DMS53 (cell line): ENCODE measurements at places on chromosomes 16 and 17.
A peak's percentile ranks its signal among the peaks of the same experiment; 100 is the strongest.

GRCh38 chr16:66851166-66851964, 7.2 kb downstream of the CA7 start:
- DNase-seq = no peak

- DNase-seq = peak; percentile 16
These were observed 2.5 kb upstream of the ABCC12 start for GRCh38 chr16:48158296-48158695.

GRCh38 chr17:5809056-5809455, 224.7 kb upstream of the NLRP1 start:
- DNase-seq = no peak

- no peak for DNase-seq
These were observed 4.8 kb upstream of the LPO start for GRCh38 chr17:58233543-58233942.

DNA sequence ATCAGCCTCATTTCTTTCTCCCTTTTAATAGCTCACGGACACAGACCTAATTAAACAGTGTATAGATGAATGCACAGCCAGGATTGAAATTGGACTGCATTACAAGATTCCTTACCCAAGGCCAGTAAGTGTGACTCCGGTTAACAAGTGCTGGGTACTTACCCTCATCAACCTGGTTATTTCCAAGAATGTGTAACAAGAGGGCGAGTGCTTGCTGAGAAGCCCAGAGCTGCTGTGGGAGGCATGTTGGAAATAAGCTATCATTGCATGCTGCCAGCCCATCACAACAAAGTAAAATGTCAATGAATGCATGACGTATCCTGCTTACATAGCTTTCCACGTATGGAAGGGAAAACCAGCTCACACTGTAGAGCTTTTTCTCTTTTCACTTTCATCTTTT, 19.5 kb downstream of the LYRM1 start:
- DNase-seq = no peak

GRCh38 chr17:1390432-1391367, 9.3 kb downstream of the YWHAE start:
- no peak for DNase-seq

- peak; percentile 28 for DNase-seq
These were observed 621 bp upstream of the CSHL1 start for GRCh38 chr17:63911657-63912100.

- no peak for DNase-seq
These were observed at the start of gene IGSF6 for GRCh38 chr16:21652453-21652852. IGSF6 (minus strand) TSS chr16:21652608; CDS start chr16:21652598, 10 bp downstream.

GRCh38 chr17:67066717-67067116, 22.4 kb downstream of the CACNG1 start:
- DNase-seq = no peak

DNA sequence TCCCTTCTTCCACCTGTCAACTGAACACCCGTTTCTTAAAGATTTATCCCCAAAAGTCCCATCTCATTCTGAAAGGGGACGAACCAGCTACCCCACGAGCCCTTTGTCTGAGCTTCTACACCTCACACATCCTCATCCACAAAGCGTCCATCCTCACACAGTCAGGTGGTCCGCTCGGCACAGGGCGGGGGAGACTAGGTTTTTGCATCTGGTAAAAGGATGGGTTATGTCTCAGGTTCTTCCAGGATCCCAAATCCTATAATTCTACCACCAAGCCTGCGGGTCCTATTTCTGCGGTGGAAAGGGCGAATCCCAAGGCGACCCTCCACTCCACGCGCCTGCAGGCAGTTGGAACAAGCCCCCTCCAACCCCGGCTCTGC, 458 bp downstream of the GFOD2 start:
- DNase-seq = peak; percentile 38

DNA sequence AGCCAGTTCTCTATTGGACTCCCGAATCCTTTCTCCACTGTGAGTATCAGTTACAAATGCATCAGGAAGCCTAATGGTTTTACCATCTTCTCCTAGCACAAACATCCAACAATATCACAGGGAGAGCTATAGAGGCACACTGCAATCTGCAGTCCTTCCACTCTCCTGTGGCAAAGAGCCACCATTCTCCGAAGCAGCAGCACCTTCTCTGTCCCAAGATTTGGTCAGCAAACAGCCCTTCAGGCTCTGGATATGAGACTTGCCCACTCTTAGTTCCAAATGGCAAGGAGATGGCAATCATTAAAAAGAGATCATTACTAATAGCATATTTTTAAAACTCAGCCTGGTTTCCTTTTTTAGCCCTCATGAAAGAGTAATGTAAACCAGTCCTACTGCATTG, 223.4 kb downstream of the HS3ST3A1 start:
- no peak for DNase-seq

GRCh38 chr16:87956098-87956364, 4.8 kb downstream of the BANP start:
- DNase-seq = no peak

- no peak for DNase-seq
These were observed 139.8 kb downstream of the PARN start for GRCh38 chr16:14490235-14490634.

GRCh38 chr16:22333457-22333994, 36.3 kb downstream of the POLR3E start:
- DNase-seq = no peak

DNA sequence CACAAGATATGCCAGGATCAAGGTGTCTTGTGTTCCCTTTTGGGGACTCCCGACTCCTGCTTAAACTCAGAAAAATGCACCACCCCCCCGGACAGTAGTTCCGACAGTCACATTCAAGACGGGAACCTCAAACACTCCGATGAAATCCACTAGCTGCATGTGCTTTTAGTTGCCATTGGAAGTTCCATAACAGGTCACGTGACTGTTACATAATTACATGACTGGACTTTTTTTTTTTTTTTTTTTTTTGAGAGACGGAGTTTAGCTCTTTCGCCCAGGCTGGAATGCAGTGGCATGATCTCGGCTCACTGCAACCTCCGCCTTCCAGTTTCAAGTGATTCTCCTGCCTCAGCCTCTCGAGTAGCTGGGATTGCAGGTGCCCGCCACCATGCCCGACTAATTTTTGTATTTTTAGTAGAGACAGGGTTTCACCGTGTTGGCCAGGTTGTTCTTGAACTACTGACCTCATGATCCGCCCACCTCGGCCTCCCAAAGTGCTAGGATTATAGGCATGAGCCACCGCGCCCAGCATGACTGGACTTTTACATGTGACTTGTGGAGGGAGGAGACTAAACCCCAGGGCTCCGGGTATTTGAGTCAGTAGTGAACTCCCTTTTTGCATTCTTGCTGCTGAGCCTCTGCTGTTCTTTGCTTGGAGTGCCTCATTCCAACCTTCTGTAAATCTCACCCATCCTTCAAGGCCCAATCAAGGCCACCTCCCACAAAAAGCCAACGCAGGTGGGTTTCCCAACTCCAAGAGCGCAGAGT, 1.6 kb downstream of the SIRT7 start:
- no peak for DNase-seq

DNA sequence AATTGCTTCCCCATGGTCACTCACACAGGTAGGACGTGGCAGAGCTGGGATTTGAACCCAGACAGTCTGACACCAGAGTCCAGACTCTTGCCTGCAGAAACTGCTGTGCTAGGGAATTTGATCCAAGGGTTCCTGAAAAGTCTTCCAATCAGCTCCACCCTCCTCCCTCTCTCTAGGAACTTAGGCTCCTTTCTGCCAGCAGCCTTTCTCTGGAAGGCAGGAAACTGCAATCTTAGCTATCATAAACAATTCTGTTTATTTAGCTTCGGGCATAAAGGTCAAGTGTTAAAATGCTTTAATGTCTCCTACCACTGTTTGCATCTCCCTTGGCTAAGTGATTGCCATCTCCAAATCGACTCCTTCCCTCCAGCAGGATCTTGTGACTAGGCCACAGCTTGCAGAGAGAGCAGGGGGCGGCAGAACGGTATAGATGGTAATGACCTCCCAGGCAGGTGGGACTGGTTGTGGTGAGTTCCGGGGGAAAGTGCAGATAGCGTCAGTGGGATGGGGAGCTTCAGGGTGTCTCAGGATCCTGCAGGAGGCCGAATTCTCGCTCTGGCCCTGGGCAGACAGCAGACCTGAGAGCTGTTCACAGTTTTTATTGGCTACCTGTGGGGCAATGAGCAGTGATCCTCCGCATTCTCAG, 882.4 kb upstream of the EEF2KMT start:
- no peak for DNase-seq

DNA sequence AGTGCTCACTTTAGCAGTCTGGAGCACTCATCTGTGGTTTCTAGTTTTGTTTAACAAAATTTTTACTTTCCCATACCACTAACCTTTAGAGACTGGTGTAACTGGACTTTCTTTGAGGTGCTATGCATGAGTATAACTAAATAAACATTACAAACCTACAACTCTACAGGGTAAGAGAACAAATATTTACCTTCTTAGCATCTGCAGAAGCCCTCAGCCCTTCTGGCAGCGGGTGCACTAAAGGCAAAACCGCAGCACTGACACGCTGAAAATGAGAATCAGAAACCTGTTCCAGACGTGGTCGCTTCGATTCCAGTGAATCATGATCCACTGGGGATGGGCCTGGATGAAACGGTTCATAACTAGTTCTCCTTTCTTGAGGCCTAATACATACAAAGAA, 43.7 kb downstream of the NCOR1 start:
- peak; percentile 91 for DNase-seq

GRCh38 chr17:6648181-6648580, 3.2 kb downstream of the MED31 start:
- peak; percentile 56 for DNase-seq

GRCh38 chr17:34366529-34367107, 3.6 kb upstream of the CCL1 start:
- DNase-seq = no peak

GRCh38 chr17:55722016-55722736, 488 bp downstream of the TMEM100 start:
- DNase-seq = no peak

GRCh38 chr17:78925662-78926555, 722 bp upstream of the TIMP2 start:
- peak; percentile 50 for DNase-seq

- DNase-seq = peak; percentile 65
These were observed 6.5 kb upstream of the NUBP1 start for GRCh38 chr16:10737068-10737625.

GRCh38 chr16:88970050-88970449, 7.0 kb downstream of the CBFA2T3 start:
- DNase-seq = no peak

- peak; percentile 10 for DNase-seq
These were observed 41.0 kb downstream of the TUBD1 start for GRCh38 chr17:59851439-59852375.

GRCh38 chr17:63106050-63106449, 140.0 kb downstream of the TANC2 start:
- no peak for DNase-seq

GRCh38 chr17:77503916-77504651, 363.3 kb downstream of the SEC14L1 start:
- no peak for DNase-seq

DNA sequence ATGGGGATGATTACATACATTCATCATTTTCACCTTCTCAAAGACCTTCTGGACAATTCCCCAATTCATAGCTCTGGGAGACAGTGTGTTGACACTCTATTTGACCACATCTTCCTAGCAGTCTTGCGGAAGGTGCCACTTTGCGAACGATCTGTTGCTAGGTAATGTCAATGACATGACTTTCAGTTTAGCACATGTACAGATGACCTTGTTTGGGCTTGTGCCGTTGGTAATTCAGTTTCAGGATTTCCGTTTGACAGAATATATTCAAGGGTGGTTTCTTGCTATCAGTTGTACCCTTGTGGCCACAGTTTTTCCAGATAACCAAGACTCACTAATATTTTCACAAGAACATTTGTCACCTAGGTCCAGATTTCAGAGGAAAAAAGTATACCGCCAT, 478.2 kb downstream of the WWOX start:
- DNase-seq = no peak

DNA sequence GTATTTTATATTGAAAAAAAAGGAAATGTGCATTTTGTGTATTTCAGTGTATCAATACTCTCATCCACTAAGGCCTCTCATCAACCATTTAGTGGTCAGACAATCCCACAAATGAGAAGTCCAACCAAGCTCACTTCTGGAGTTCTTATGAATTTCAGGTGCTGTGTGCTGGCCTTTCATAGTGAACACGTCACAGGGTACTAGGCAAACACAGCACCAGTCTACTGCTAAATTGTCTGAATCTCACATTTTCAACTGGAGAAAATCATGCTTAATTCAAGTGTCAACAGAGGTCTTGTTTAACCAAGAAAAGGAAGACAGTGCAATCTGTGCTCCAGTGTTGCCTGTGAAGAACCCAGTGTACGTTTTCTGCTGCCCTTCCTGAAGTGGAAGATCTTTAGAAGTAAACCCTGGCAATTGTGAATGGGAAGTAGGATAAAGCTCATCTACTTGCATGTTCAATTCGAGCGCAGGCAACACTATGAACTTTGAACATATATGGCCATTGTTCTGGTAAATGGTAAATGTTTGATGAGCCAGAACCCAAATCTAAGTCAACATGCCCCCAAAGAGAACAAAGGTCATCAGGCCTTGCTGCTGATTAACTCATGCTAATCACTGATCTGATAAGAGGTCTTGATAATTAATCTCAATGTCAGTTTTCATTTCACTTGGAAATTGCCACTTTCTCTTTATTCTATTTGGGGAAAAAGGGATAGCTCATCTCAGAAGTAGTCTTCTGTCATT, 439.2 kb upstream of the SOX9 start:
- no peak for DNase-seq

DNA sequence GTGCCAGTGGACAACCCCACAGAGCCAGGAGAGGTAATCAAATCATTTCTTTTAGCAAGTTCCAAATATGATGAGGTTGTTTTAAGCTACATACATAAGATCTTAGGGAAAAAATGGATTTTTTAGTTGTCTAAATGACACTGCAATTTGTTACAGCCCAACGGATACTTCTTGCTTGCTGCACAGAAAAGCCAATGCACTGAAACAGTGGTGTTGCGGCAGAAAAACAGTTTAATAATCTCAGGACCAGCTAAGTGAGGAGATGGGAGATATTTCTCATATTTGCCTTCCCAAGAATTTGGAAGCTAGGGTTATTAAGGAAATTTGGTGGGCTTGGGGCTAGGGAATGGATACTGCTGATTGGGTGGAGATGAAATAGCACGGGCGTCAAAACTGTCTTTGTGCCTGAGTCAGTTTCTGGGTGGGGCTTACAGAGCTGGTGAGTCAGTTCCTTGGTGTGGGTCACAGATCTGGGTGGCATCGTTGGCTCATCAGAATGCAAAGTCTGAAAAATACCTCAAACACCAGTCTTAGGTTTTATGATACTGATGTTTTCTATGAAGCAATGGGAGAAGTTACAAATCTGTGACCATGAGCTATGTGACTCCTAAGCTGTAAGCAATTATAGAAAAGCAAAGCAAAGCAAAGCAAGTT, 255.4 kb downstream of the IRX3 start:
- no peak for DNase-seq

DNA sequence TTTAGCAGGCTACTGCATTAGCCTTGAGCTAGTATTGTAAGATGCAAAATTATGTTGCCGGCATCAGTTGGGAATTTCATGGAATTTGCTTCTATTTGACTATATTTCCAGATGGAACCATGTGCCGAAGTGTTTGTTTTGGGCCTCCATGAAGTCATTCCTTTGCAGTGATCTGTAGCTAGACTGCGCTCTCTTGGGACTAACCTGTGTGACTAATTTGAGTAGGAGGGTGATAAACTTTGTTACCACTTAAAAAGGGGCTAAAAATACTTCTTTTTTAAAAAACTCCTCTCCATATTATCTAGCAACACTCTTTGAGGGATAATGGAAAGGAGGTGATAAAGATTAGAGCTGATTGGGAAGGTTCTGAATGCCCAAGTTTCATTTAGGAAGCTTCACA, 166.8 kb upstream of the TBX2 start:
- no peak for DNase-seq
